Nephron progenitor cell (in vitro differentiated cells): ENCODE measurements at places on chromosomes 4 and X.

GRCh38 chr4:90996813-90997212 is 869.6 kb downstream of the CCSER1 start:
- no peak for DNase-seq

DNA sequence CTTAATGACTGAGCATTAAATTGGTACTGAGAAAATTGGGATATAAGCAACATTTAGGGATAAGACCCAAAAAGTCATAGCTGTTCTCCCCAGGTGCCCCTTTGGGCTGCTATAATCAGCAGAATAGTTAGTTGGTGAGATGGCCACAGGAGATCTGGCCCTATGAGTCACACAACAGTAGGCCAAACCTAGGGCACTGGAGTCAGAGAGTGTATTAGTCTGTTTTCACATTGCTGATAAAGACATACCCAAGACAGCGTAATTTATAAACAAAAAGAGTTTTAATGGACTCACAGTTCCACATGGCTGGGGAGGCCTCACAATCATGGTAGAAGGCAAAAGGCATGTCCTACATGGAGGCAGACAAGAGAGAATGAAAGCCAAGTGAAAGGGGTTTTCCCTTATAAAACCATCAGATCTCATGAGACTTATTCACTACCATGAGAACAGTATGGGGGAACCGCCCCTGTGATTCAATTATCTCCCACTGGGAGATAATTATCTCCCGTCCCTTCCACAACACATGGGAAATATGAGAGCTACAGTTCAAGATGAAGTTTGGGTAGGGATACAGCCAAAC is 338.3 kb upstream of the NR3C2 start:
- DNase-seq: no peak

GRCh38 chr4:101067383-101067782 is 279.9 kb downstream of the PPP3CA start:
- no peak for DNase-seq

DNA sequence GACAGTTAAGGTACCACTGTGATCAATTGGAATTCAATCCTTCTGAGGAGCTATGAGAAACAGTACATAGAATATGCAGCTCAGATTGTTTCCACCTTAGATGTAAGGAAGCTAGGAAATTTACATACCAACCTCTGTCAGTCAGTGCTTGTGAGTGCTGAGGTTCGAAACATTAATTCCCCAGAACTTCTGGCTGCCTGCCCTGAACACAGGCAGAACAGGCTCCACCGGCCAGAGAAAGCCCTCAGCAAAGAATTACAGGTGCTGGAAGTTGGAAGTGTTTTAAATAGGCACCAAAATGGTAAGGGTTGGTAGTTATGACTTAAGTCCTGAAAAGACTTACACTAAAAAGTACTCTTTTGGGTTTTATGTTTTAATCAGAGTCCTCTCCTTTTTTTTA is 651.8 kb downstream of the C4orf33 start:
- DNase-seq: no peak

GRCh38 chr4:107452717-107453630 is 267.1 kb downstream of the PAPSS1 start:
- no peak for DNase-seq

DNA sequence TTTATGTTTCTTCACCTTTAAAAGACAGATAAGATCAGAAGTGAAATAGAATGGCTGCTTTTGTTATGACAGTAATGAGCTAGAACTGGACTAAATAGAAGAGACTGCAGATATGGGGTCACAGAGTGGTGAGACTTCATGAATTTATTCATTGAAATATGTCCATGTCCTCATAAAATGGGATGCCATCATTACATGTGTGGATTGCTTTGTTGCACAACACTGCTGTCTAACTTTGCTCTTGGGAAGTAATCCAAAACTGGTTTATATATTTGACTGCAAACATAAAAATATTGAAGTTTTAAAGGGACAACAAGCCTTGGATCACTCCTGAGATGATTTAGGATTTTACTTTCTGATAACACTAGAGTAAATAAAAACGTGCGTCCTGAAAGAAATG is 209.2 kb upstream of the FAT4 start:
- no peak for DNase-seq

GRCh38 chrX:119753639-119754257 is 4.6 kb upstream of the SOWAHD start:
- DNase-seq: no peak

DNA sequence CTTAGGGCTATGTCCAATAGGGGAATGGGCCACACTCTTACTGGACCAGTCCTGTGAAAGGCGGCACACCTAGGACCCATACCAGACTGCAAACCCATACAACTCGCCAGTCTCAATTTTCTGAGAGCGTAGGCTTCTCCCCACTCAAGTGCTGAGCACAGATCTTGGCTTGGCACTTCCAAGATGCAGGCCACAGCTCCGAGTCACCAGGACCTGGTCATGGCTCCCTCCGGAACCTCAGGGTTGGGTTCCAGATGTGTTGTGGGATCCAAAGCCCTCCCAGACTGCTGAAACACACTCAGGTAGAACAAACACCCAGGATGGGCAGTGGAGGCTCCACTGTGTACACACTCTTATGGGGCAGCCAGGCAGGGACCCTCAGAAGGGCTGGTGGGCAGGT is 103.3 kb downstream of the TMEM144 start:
- DNase-seq: no peak

GRCh38 chr4:7364979-7365378 is 69.8 kb downstream of the PSAPL1 start:
- no peak for DNase-seq

DNA sequence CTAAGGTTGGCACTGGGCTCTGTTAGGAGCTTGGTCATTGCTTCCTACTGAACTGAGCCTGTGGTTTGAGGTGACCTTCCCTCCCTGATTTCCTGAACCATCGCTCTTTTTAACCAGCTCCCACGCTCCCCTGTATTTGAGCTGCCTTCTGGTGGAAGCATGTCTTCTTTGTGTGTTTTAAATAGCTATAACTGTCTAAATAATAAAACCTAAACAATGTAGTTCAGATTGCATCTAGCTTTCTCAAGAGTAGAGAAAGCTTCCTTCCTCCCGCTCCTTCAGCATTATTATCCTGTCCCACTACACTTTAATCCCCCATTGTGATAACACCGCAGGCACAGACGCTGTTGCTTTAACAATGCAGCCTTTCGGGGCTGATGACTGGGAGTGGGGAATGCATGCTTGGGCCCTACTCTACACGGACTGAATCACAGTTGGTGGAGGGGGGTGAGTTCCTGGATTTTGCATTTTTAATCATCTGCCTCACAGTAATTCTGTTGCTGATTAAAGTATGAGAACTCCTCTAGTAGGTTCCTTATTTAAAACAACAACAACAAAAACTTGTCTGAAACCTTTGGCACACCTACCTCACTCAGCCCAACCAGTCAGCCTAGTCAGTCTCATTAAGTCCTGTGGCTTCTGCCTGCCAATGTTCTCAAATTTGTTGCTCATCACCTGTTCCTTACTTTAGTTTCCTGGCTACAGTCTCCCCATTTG is 6.6 kb downstream of the SMS start:
- DNase-seq: no peak

GRCh38 chr4:21835712-21836111 is 112.9 kb downstream of the KCNIP4 start:
- DNase-seq: no peak

DNA sequence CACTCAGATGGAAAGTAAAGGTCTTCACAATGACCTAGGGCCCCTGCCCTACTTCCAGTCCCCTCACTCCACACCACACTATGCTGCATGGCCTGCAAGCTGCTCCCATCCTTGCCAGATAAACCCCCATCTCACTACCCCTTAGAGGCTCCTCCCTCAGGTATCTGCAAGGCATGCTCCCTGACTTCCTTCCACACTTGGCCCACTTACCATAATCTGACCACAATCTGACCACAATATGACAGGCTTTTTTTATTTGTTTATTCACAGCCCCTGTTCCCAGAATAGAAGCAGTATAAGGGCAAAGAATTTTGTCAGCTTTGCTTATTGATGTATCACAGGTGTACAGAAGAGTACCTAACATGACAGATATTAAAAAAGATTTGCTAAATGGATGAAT is 124.7 kb downstream of the CAMK2D start:
- DNase-seq: no peak

GRCh38 chr4:10971800-10972401 is 287.3 kb upstream of the CLNK start:
- DNase-seq: no peak

DNA sequence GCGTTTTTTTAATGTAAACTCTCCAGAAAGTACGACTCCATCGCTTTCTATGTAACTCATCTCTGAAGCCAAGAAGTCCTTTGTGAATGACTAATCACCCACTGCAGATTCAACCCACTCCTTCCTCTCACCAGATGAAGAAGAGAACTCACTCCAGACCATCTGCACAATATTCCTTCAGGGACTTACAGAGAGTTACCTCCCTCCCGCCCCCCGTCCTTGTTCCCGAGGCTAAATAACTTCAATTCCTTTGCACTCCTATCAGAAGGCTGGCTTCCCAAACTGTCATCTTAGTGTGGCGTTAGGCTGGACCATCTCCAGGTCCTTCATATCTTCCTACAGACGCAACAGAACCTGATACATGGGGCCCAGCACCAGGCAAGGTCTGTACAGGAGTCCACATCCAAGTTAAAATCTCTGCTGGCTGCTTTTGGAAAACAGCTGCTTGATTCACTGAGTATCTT is 82.4 kb downstream of the AFAP1 start:
- no peak for DNase-seq

DNA sequence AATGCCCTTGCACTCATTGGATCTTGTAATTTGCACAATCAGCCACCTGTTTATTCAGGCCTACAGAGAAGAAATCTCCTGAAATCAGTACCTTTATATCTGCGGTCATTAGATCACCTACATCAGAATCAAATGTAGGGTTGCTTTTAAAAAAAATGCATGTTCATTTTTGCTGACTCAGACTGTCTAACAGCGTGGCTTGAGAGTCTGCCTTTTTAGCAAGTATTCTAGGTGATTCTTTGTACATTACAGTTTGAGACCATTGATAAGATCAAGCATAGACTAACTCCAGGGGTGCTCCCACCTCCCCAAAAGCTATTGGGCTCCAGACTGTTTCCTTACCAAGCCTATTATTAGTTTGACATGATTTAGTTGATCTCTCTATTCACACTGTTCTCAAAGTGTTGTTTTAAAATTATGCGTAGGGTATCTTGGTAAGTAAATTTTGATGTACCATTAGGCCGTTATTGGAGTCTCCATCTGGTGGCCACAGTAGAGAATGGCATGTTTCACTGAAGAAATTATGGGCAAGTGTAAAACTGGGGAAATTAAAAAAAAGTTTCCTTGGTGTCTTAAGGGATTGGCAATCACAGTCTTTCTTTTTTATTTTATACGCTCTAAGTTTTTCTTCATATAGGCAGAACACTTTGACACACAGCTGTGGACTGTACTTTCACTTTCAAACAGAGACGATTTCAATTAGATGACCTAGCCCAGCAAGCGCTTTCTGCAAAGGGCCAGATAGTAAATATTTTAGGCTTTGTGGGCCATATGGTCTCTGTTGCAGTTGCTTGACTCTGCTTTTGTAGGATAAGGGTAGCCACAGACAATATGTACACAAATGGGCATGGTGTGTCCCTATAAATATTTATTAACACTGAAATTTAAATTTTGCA is 33.7 kb upstream of the MSL3 start:
- peak; percentile 17 for DNase-seq

DNA sequence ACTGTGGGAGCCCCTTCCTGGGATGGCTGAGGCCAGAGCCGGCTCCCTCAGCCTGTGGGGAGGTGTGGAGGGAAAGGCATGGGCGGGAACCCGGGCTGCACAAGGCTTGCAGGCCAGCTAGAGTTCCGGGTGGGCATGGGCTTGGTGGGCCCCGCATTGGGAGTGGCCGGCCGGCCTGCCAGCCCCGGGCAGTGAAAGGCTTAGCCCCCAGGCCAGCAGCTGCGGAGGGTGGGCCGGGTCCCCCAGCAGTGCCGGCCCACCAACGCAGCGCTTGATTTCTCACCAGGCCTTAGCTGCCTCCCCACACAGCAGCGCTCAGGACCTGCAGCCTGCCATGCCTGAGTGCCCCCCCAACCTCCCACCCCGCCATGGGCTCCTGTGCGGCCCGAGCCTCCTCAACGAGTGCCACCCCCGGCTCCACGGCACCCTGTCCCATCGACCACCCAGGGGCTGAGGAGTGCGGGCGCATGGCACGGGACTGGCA is 78.0 kb downstream of the COX7B2 start:
- no peak for DNase-seq

DNA sequence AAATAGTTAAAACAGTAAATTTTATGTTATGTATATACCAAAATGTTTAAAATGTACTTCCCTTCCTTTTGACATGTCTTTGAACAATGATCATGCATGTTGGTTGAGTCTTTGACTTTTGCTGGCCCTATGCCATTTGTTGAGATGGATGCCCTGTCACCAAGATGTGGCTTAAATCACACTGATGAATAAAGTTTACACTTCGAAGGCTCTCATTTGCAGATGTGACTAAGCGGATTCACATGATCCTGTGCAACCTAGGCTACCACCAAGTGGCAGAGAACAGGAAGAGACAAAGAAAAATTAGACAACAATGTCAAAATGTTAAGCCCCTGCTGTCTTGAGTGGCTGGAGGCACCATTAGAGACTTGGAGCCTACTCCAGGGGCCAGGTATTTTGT is 139.9 kb downstream of the RAB28 start:
- DNase-seq: no peak

GRCh38 chrX:103845165-103845653 is 13.2 kb upstream of the RAB9B start:
- DNase-seq: peak; percentile 64

DNA sequence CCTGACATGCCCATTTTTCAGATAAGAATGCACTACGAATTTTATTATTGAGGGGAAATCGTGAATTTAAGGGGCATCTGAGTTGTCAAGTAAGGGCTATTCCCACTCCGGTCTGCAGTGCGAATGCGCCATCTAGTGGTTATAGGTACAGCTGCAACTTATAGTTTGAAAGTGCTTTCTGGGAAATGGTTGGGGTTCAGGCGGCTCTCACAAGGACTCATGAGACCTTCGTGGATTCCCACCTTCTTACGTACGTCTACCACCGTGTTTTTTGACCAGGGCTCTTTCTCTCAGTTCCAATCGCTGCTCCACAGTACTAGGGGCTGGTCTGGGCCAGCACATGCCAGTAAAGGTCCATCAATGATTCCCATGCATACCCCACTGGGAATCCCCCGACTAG is 12.3 kb downstream of the MSL3 start:
- peak; percentile 15 for DNase-seq

GRCh38 chrX:76802708-76803107 is 375.2 kb downstream of the MAGEE1 start:
- DNase-seq: no peak

- DNase-seq: no peak
These were observed 98.8 kb upstream of the METTL14 start for GRCh38 chr4:118586357-118586790.

DNA sequence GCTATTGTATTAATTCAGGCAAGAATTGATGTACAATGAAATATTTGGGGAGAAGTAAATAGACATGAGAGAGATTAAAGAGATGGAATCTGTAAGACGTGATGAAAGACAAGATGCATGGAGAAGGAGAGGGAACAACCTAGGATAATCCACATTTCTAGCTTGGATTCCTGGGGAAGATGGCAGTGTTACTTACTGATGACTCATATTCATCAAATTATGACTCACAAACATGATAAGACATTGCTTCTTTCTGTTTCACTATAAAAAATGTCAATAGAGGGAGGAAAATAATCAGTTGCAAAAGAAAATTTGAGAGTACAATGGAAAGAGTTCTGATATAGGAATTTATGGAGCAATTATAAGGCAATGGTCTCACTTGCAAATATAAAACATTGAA is 104.1 kb upstream of the BMP3 start:
- no peak for DNase-seq
